ENCODE measurements at places on chromosomes 2 and 18.

GRCh38 chr2:97911206-97911921 is 84.4 kb downstream of the TMEM131 start:
- no peak for DNase-seq

GRCh38 chr2:230657906-230658305 is 54.7 kb upstream of the CAB39 start:
- DNase-seq: no peak

- DNase-seq: no peak
These were observed 10.9 kb upstream of the SGPP2 start for GRCh38 chr2:222413295-222413911.

DNA sequence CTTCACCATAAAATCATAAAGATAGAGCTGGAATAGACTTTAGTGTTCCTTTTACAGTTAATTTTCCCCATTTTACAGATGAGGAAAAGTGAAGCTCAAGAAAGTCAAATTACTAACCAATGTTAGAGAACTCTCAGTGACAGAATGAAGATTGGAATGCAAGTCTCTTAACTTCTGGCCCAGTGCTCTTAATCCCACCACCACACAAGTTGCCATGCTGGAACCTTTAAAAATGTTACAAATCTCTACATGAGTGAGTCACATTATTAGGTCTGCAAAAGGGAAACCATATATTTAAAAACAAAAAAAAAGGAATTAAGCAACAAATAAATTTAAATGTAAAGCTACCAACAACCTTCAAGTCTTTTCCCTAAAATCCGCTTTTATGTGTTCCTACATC is 3.5 kb downstream of the NCKAP1 start:
- no peak for DNase-seq

GRCh38 chr18:34261865-34262780 is 37.4 kb upstream of the NOL4 start:
- DNase-seq: no peak

DNA sequence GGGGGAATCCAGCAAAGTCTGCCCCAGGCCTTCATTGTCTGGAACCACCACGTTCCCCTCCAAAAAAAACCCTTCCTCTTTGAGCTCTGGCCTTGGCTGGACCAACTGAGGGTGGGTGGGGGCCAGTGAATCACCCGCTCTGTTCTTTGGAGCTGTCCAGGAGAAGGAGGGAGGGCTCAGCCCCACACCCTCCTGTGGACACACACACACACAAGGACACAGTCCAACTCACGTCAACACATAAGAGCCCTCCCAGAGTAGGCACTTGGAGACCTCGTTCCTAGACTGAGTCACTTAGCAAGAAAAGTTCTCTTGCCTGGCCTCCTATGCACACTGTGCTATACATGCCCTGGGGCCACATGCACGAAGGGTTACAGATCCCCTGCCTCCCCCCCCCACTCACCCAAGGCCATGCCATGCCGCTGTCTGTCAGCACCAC is 1.2 kb upstream of the TNS1 start:
- DNase-seq: no peak

DNA sequence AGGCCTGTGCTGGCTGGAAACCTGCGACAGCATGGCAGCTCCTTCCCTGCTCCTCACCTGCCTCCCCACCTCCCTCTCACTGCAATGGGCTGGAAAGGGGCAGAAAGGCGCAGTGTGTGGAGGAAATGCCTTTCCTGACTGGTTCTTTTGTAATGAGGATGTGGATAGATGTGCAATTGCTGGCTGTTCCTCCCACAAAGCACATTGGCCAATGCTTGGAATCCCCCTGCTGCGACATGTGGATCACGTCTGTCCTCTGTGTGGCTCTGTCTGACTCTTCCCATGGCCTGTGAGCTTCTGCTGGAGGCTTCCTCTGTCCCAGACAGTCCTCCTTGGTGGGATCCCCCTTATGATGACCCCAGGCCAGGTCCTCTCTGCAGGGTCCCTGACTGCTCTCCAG is 172.5 kb downstream of the NCK2 start:
- DNase-seq: no peak

DNA sequence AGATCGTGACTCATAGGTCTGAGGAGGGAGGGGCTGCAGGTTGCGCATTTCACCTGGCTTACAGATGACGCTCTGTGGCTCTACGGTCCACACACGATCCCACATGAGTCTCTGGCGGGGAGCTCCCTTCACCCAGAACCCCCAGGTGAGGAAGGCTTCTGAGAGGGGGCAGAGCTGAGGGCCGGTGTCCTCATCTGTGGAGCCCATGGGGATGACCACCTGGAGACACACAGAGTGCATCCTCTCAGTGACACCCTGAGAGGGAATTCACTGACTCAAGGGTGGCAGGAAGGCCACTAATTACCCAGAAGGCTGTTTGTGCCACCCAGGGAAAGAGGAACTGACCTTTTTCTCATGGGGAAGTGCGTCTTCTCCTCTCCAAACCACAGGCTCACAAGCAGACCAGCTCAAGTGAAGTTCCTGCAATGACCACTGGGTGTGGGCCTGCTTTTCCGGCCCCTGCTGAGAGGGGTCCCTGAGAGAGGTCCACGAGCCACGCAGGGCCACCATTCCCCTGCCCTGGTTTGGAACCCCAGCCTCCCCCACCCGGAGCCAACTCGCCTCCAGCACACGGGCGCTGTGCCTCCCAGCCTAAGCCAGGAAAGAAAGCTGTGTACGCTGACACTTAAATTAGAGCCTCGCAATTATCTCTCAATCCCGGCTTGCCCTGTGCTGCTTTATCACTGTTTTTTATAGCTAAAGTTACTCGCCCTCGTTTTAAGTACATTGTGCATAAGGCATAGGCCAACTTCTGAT is 114.1 kb downstream of the BCL11A start:
- DNase-seq: no peak

GRCh38 chr2:70861777-70862625 is 26.4 kb upstream of the CD207 start:
- peak; percentile 57 for DNase-seq

GRCh38 chr18:42187611-42188380 is 232.8 kb downstream of the PIK3C3 start:
- no peak for DNase-seq

DNA sequence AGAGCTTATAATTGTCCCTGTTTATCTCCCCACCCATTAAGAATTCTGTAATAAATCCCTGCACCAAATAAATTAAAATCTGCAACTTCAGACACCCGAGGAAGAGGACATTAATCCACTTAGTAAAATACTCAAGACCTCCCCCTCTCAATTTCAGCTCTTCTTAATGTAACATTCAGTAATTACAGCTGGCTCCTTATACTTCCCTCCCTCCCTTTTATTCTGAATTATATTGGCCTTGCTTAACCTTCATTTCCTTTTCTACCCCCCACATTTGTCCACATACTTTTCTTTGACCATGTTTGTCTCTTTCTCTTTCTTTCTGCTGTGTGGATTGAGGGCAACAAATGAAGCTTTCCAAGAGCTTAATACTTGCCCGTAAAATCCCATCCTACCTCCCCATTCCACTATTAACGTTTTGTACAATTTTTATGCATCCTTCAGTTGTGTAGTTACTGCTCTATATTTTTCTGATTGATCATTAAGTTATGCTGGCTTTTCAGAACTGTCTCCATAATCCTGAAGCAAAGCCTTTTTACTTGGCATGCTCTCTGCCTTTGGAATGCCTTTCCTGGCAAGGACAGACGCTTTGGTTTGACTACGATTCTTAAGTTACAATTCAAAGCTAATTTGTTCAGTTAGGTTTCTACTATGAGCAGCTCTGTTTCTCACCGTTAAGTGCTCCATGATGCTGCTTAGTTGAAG is 580.1 kb downstream of the ZEB2 start:
- DNase-seq: no peak

DNA sequence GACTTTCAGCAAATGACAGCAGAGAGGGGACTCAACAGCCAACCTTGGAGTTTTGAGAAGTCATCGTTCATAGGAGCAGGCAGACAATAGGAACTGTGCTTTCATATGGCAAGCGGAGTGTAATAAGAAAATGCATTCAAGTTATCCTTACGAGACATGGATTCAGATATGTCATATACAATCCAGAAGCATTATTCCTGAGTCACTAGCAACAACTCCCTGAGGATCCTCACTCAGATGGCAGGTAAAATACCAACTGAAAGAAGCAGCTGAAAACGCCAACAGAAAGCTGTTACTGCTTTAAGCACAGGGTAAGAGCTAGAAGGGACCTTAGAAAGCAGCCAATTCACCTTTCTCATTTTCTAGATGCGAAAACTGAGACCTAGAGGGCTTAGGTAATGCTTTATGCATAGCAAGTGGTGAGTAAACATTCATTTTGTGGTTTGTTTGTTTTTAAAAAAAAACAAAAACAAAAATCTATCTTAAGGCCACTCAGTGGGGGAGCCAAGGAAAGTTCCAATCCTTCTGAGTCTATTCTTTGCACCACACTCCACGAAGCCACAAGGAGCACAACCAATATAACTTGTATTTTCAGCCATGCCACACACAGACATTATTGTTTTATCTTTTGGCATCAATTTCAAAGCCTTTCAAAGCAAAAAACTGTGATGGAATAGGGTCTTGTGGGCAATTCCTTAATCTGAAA is 89.1 kb upstream of the RIOK3 start:
- no peak for DNase-seq

DNA sequence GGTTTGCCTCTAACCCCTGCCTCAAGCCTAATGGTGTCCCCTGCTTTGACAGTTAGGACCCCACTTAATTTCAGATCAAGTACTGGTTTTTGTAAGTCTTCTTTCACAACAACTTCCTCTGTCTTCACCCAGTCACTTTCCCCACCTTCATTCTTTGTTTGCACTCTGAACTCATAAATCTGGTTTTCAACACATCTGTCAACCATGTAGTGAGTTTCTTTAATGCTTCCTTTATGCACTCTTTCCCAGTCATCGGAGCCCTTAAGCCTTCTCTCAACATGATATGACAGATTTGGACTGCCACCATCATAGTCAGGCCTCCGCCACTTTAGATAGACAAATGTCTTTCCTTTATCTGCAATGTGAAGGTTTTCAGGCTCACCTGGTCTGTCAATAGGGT is 109.1 kb downstream of the PLEKHA3 start:
- DNase-seq: no peak

DNA sequence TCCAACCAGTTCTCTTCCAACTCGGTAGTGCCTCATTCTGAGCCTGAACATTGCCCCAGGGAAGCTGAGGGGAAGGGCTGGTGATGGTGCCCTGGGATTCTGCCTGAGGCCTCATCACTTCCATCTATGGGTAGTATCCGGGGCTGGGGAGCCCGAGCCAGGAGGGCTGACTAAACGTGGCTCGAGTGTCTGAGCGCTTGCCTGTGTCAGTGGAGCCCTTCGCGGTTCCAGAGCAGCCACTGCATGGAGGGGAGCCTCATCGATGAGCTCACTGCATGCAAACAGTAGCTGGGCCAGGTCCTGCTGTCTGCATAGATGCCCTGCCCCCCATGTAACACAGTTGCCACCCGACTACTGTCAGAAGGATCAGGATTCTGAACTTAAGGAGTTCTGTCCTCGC is 129.3 kb downstream of the GLI2 start:
- DNase-seq: no peak

- no peak for DNase-seq
These were observed 6.1 kb upstream of the FOXI3 start for GRCh38 chr2:88458633-88459032.

DNA sequence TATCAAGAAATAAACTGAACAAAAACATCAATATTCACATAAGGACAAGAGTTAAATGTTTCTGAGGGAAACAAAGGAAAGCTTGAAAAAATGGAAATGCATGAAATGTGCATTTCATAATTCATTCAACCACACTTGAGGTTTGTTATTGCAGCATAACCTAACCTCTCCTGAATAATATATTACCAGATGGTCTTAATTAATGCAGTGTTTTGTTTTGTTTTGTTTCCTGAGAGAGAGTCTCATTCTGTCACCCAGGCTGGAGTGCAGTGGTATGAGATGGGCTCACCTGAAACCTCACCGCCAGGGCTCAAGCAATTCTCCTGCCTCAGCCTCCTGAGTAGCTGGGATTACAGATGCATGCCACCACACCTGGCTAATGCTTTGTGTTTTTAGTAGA is 139.9 kb upstream of the PIEZO2 start:
- no peak for DNase-seq

GRCh38 chr2:120715941-120716340 is 19.7 kb upstream of the GLI2 start:
- DNase-seq: no peak

DNA sequence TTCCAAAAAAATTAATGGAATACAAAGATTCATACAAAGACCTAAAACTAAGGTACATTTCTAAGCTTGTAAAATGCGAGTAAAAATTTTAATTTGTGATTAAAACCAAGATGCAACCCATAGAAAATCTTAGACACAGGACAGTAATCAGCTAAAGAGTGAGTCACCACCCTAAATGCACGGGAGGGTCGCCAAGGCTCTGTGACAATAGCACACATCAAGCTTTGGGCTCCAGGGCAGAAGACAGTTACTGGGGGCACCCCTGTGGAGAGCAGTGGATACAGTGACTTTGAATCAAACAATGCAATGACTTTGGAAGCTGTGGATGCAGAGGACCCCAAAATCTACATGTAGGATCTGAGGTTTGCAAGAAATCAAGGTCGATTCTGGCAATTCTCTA is 7.5 kb downstream of the FLACC1 start:
- no peak for DNase-seq

DNA sequence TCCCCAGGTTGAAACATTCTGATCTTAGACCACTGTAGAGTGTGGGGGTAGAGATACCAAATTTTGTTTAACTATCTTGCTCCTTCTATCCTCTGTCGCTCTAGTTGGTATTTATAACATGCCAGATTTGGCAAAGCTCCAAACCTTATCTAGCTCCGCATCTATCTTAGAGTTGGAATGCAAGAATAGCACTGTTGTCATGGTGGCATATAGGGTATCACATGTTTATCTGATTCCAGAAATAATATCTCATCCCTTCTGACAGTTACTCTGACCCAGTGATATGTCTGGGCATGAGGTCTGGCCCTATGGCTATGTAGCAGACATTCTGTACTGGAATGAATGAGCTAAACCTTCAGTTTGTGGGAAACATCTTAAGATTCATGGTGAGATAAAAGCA is 51.7 kb downstream of the CABYR start:
- DNase-seq: no peak

GRCh38 chr2:237182422-237183123 is 96.9 kb downstream of the COPS8 start:
- DNase-seq: no peak

GRCh38 chr2:49342156-49342555 is 187.8 kb upstream of the FSHR start:
- DNase-seq: no peak

DNA sequence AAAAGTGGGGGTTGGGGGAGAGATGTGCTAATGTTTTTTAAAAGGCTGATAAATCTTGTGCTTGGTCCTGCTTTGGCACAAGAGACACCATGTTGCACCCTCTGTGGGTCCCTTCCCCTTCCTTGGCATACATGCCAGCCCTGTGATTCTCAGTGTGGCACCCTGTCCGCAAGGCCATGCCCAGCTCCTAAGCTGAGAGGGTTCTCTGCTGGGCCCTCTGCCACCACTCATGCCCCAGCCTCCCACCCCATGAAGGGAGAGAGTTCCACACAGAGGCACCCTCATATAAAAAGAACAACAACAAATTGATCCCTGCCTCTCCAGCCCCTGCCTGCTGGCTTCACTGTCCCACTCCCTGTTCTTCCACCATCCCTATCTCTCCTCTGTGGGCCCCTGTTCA is 2.5 kb upstream of the ADCY3 start:
- DNase-seq: no peak

GRCh38 chr2:224982226-224982625 is 60.0 kb downstream of the DOCK10 start:
- DNase-seq: no peak

- DNase-seq: no peak
These were observed 216.1 kb downstream of the HAUS1 start for GRCh38 chr18:46320297-46320696.

GRCh38 chr2:191405546-191405945 is 160.3 kb downstream of the MYO1B start:
- DNase-seq: no peak

GRCh38 chr18:44054514-44054913 is 626.2 kb upstream of the SETBP1 start:
- no peak for DNase-seq
